ENCODE measurements at places on chromosomes 11 and 22.

- DNase-seq = no peak
Measured at GRCh38 chr22:30411780-30412179, 13.8 kb upstream of the MTFP1 start.

GRCh38 chr11:110124605-110125004, 31.4 kb downstream of the ZC3H12C start:
- DNase-seq = no peak

GRCh38 chr11:44736791-44737190, 10.0 kb downstream of the TSPAN18 start:
- DNase-seq = no peak

DNA sequence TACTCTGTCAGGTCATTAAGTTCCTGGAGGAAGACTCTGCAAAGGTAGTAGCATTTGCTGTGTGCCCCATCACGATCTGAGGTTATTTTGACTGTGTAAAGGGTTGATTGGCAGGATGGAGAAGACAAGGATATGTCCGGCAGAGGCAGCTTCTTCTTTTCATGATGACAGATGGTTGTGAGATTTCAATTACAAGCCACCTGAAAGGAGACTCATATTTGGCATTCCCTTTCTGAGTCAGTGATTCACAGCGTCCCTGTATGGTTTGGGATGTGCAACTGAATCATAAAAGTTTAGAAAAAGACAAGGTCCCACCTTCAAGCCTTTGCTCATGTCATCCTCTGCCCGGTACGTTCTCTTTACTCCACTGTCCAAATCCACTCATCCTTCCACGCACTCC, 113.4 kb downstream of the MTNR1B start:
- DNase-seq = no peak

GRCh38 chr11:8641332-8641731, 41.1 kb downstream of the TRIM66 start:
- no peak for DNase-seq

DNA sequence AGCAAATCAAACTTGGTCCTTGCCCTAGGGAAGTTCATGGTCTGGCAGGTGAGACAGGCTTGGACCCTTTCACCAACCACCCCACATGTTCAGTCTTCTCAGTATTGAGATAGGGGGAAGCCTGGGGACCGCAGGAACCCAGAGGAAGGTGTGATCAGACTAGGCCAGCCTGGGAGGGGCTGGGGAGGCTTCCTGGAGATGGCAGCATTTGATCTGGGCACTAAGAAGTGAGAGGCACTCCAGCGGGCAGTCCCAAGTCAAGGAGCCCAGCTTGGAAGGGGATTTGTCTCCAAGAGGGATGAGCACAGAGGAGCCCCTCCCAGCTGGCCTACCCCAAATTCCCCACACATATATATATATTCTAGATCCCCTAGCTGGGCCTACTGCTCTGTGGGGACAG, 5.4 kb downstream of the LRRC32 start:
- DNase-seq = no peak

DNA sequence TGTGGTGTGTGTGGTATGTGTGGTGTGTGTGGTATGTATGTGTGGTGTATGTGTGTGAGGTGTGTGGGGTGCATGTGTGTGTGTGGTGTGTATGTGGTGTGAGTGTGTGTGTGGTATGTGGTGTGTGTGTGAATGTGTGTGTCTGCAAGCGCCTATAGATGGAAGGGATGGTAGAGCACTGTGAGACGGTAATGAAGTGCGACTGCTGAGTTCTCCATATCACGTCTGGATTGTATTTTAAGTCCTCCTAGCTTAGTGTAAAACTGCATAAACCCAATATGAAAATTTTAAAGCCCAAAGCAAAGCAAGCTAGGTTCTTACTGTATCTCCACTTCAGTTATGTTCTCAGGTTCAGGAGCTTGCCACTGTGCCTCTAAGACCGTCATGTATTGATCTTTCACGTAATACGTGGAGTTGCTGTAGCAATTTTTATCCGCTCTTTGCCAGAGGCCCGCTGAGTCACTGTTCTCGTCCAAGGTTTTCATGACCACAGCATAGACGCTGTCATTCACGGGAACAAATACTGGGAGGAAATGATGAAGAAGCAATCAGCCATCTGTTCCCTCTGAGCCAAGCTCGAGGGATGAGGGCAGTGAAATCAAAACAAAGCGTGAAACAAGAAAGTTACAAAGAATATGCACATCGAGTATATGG, 5.5 kb downstream of the PLET1 start:
- no peak for DNase-seq

DNA sequence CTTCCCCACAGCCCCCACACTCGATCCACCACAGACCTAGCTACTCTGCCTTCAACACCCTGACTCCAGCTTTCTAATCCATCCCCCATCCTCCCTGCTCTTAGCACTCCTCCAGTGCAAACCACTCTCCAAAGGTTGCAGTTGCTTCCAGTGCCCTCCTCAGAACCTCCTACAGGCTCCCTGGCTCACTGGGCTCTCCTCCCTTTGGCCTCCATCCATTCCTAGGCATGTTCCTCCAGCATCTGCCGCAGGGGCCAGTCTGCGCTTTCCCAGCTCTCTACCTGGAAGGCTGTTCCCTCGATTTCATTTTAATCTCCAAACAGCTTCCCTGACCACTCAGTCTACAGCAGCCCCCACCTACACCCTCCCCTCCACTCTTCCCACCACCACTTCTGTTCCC, 133.8 kb downstream of the SPATA19 start:
- no peak for DNase-seq

DNA sequence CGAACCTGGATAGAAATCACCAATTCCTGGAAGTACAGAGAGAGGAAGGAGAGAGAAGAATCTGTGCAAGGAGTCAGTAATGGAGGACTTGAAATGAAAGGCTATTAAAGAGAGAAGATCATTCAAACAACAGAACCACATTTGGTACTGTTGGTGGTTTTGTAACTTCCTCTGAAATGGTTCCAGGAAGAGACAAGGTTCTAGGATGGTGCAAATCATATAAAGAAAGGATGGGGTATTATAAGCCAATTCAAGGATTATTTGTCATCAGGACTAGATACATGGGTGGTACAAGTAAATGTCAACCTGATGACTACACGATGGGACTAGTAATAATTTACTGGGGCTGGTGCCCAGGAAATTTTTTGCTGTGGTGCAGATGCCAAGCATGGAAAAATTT, 28.9 kb upstream of the TMA7B start:
- no peak for DNase-seq

GRCh38 chr22:41620589-41621098, at the start of gene DESI1:
TSS of gene DESI1 (minus strand) at chr22:41621043. CDS start at chr22:41620839, 204 bp downstream.
- no peak for DNase-seq

- DNase-seq = no peak
Measured at GRCh38 chr11:68685656-68686380, 1.5 kb downstream of the GAL start.

- no peak for DNase-seq
Measured at GRCh38 chr22:36110306-36110881, 50.2 kb downstream of the APOL3 start.

DNA sequence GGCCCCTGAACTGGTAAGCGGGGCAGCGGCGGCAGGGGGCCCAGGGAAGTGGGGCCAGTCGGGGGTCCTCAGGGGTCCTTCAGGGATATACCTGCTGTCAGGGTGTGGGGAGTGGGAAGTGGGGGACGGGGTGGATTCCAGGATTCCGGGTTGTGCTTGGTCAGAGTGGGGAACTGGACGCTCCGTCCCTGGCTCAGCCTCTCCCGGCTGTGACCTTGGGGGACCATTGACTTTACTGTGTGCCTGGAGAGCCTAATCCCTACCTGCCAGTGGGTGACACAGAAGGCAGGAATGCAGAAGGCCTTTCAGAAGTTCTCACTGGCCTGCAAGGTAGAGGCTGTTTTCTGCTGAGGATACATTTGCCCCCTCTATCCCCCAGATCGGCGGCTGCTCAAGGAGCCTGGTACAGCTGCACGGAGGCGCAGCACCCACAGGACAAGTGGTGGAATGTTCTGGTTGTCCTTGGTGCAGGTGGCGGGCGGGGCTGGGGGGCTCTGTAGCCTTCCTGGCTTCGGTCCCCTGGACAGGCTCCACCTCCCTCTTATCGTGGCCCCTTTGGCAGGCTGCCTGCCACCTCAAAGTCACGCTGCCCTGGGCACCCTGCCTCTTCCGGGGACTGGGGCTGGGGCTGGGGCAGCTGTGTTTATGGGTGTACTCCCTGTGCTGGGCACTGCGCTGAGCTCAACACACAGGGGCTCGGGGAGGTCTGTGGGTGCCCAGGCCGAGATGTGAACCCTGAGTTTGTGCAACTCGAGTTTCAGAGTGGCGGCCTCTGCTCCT, 18.4 kb downstream of the KCNQ1 start:
- DNase-seq = peak; percentile 18

- DNase-seq = no peak
Measured at GRCh38 chr11:6968816-6969215, 42.6 kb downstream of the ZNF215 start.

- DNase-seq = no peak
Measured at GRCh38 chr22:32533265-32534111, 58.9 kb downstream of the FBXO7 start.

- no peak for DNase-seq
Measured at GRCh38 chr11:102226702-102227490, 90.4 kb upstream of the BIRC3 start.

DNA sequence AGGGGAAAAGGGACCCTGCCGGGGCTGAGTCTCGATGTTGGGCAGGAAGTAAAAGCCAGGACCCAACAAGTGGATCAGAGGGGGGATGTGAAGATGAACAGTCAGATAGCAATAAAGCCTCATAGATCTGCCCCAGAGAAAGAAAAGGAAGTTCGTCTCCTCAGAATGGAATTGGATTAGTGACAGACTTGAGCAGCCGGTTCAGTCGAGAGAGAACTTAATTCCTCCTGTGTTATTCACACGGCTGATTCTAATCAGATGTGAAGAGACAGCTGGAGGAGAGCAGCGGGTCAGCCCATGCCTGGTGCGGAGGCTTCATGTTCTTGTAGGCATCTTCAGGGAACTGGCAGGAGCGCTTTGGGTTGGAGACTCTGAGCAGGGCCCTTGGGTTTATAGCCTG, 29.3 kb upstream of the CABP7 start:
- DNase-seq = no peak

- no peak for DNase-seq
Measured at GRCh38 chr11:79940165-79940564, 499.3 kb upstream of the TENM4 start.

DNA sequence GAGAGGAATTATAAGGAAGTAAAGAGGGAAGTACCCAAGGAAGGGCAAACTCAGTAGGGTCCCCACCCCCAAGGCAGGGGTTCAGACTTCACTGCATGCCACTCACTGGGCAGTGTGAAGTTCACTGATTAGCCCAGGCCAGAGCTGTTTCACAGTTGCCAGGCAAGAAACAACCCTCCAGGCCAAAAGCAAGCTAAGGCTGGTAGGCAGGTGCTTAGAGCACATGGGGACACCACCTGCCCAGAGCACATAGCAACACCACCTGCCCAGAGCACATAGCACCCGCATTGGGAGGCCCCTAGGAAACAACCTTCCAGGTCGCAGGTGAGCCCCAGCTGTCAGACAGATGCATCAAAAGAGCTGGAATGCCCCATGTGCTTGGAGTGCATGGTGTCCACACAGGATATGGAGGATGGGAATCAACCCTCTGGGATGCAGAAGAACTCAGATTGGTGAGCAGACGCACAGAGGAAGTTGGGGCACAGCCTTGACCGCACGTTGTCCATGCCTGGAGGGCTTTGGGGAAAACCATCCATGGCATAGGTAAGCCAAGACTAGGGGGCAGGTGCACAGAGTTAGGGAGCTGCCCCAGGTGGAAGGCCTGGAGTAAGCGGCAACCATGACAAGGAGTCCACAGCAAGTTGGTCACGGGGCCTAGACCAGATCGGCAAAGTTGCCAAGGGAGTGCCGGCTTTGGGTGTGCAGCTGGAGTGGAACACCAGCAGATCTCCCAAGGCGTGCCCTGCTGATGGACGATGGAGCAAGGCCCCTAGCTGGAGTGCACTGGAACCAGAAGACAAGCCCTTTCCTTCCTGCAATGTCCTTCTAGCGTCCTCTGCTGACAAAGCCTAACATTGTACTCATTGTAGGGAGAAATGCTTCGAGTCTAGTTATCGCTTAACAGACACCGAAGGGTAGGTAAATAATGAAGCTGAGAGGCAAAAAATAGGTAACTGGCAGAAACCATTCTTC, 7.8 kb upstream of the TMEM216 start:
- no peak for DNase-seq

DNA sequence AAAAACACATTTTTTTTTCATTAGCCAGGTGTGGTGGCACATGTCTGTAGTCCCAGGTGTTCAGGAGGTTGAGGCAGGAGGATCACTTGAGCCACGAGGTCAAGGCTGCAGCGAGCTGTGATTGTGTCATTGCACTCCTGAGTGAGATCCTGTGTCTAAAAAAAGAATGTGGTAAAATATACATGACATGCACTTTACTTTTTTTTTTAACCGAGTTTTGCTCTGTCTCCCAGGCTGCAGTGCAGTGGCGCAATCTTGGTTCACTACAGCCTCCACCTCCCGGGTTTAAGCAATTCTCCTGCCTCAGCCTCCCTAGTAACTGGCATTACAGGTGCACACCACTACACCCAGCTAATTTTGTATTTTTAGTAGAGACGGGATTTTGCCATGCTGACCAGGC, 22.5 kb upstream of the CLDN5 start:
- DNase-seq = no peak

GRCh38 chr11:81942646-81943045, 791.0 kb downstream of the FAM181B start:
- DNase-seq = no peak

- DNase-seq = no peak
Measured at GRCh38 chr22:23473901-23474300, 106.2 kb downstream of the IGLL1 start.

- no peak for DNase-seq
Measured at GRCh38 chr11:78800756-78801155, 226.1 kb upstream of the NARS2 start.

GRCh38 chr11:64206457-64207255, at the start of gene FERMT3:
TSS of gene FERMT3 (plus strand) at chr11:64206721. CDS start at chr11:64207365, 644 bp downstream.
- peak; percentile 90 for DNase-seq

DNA sequence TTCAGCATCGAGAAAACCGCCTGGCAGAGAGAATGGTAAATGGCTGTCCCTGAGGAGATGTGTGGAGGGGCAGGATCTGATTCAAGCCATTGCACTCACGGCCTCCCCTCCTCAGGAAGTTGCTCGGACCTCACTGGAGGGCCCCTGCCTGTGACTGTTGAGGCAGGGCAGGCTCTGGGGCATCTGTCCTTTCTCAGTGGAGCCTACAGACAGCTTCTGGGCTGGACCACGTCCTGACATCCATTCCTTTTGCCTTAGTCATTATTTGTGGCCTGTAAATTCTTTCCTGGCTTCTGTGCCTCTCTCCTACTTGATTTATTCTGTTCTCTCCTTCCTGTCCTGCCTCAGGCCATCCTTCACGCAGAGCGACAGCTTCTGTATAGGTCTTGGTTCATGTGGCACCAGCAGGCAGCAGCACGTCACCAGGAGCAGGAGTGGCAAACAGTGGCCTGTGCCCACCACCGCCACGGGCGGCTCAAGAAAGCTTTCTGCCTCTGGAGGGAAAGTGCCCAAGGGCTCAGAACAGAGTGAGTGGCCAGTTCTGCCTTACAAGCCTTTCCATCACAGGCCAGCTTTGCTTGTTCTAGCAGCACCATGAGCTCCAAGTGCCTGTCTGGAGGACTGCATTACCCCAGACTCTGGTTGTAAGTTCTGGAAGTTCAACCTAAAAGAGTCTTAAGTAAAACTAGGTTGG, 59.6 kb downstream of the PISD start:
- DNase-seq = no peak
